ENCODE measurements at places on chromosomes 11 and 22. TPM values are rescaled to one million over a fixed set of nuclear protein-coding genes. Genes with fewer than 3 reads are reported as not detected.

RIC3 gene
- 23.4 TPM for total RNA-seq

GRCh38 chr11:69674267-69674885 is 777 bp downstream of the LTO1 start:
- H3K27ac ChIP-seq = peak overlapping the region; percentile 49
- peaks cover 7% of the 10 kb centered on the region for H3K36me3 ChIP-seq
- peak overlapping the region; percentile 94 for H3K4me3 ChIP-seq
- peaks cover 9% of the 10 kb centered on the region for H3K4me1 ChIP-seq
- DNase-seq = no peak

ASCL2 gene
- total RNA-seq = 1.6 TPM

SLC43A3 gene
- total RNA-seq = 21.5 TPM

- peak overlapping the region; percentile 98 for H3K27ac ChIP-seq
- peaks cover 13% of the 10 kb centered on the region for H3K4me1 ChIP-seq
- H3K27me3 ChIP-seq = no peaks in the 10 kb centered on the region
Observed at GRCh38 chr11:61814247-61814957, 2.4 kb downstream of the FADS1 start.

DNA sequence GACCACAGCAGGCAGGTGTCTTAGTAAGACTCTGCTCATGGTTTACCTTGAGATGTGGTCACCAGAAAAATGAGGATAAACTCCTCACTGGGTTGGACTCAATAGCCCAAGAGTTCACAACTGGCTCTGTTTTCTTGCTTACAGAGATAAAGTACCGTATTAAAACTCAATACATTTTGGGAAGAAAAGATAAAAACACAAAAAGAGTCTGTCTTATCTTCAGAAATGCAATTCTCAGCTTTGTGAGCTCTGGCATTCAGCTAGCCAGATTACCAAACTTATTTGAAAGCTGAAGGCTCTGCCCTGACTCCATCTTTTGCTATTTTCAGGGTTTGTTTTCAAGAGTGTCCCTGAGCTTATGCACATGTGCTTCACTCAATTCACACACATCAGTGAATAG is 75.4 kb downstream of the PHF21A start:
- H3K4me1 ChIP-seq = peaks cover 34% of the 10 kb centered on the region
- H3K27ac ChIP-seq = no peak overlapping the region
- H3K27me3 ChIP-seq = no peaks in the 10 kb centered on the region

CD59 gene
- 214 TPM for total RNA-seq

DNA sequence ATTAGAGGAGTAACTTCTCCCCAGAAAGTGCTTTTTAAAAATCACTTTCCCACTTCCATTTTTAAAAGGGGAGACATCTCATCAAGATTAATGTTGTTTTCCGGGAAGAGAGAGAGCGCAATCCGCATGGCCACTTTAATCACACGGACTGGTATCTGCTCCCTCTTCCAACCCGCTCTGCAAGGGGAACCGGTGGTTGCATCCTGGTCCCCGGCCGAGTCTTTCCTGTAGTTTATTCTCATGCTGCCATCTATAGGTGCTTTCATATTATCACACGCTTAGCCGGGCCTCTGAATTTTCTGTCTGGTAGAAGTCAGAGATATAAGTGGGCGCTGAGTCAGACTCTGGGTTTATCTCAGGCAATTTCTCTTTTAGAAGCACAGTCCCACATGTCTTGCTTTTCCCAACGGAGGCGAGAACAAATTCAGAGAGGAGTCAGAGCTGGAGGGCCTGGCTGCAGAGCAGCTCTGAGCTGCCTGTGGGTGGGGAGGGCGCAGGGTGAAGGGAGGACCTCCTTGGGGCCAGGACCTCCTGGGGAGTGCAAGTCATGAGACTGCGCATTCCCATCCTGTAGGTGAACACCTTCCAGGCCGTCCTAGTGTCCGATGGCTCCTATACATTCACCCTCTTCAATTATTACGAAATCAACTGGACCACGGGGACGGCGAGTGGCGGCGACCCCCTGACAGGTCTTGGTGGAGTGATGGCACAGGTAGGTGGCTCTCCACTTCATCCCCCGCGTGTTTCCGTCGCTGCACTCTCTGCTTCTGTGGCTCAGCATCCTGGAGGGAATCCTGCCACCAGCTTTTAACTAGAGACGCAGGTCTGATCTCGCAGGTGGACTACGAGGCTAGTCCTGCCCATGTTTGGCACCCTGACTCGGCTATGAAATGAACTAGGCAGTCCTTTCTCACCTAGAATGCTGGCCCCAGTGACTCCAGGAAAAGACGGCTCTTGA is 11.7 kb downstream of the TECTA start:
- no peak overlapping the region for H3K4me3 ChIP-seq
- peaks cover 23% of the 10 kb centered on the region for H3K27me3 ChIP-seq
- H3K4me1 ChIP-seq = peaks cover 2% of the 10 kb centered on the region
- no peak overlapping the region for H3K27ac ChIP-seq
- DNase-seq = peak; percentile 32

CFAP300 gene
- 1.2 TPM for total RNA-seq
